ENCODE measurements at places on chromosomes 1 and 21.

GRCh38 chr1:155938220-155938627, 3.2 kb upstream of the RXFP4 start:
- peak; percentile 58 for DNase-seq

DNA sequence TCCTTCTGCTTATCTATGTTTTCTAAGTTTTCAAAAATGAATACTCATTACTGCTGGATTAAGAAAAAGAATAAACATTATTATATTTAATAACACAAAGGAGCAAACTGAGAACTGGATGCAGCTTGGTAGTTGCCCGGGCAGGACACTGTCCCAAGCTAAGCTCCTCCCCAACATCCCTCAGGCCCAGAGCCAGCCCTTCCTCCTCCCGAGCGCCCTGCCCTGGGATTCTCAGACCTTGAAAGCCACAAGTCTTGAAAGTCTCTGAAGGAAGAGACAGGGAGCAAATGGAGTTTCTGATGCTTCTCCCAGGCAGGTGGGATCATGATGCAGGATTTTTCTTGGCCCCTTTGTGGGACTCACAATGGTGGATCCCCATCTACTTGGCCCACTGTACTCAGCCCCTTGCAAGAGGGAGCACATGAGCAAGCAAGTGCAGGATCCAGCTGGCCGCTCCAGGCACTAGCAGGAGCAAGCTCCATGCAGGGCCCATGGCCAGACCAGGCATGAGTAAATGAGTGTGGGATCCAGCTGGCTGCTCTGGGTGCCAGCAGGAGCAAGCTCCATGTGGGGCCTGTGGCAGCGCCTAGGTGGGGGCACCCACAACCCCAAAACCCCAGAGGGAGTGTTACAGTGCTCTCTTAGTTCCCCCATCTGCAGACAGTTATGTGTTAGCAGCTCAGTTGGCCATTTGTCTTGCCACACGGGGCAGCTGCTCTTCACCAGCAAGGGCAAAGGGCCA, 32.1 kb upstream of the RAB4A start:
- DNase-seq: no peak

GRCh38 chr1:6600410-6601048, 2.1 kb downstream of the KLHL21 start:
- DNase-seq: no peak

- no peak for DNase-seq
Measured at GRCh38 chr1:221873673-221874072, 131.8 kb upstream of the DUSP10 start.
